ENCODE measurements at places on chromosomes 13 and 19. TPM values are rescaled to one million over a fixed set of nuclear protein-coding genes. Genes with fewer than 3 reads are reported as not detected.

DNA sequence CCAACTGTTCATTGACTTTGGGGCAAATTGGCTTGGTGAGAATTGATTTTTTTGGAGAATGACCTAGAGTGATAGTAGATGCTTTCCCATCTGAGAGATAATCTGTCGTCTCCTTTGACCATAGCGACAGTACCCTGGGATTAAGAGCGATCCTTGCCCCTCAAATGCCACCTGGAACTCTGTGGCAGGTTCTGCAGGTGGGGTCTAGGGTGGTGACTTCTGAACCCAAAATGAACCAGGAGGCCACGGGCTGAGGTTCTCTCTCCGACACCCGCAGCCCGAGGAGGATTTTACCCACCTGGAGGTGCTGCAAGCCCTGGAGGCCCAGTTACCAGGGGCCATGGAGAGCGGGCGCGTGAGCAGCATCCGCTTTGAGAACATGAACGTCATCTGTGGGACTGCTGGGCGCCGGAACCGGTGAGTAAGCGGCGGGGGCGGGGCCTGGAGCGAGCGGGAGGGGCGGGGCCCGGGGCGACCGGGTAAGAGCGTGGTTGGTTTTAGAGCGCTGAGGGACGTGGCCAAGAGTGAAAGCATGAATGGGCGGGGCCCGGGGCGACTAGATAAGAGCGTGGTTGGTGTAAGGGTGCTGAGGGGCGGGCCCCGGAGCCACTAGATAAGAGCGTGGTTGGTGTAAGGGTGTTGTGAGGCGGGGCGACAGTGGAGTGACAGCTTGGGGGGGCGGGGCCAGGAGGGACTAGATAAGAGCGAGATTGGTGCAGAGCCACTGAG, 8.6 kb downstream of the C19orf81 start:
- H3K36me3 ChIP-seq = peaks cover 14% of the 10 kb centered on the region
- peak overlapping the region; percentile 85 for H3K4me3 ChIP-seq
- peak overlapping the region; percentile 56 for H3K27ac ChIP-seq
- peaks cover 74% of the 10 kb centered on the region for H3K27me3 ChIP-seq

DNA sequence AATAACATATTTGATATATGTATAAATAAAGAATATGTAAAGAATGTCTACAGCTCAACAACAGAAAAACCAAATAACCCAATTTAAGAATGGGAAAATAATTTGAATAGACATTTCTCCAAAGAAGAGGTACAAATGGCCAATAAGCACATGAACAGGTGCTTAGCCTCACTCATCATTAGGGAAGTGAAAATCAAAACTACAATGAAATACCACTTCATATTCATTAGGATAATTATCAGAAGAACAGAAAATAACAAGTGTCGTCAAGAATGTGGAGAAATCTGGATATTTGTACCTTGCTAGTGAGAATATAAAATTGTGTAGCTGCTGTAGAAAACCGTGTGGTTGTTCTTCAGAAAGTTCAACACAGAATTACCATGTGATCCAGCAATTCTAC, 8.4 kb upstream of the SUPT20H start:
- no peaks in the 10 kb centered on the region for H3K4me1 ChIP-seq
- DNase-seq = no peak
- no peaks in the 10 kb centered on the region for H3K36me3 ChIP-seq
- no peak overlapping the region for H3K4me3 ChIP-seq
- H3K27ac ChIP-seq = no peak overlapping the region

The PRODH2 gene
- not detected for total RNA-seq

DNA sequence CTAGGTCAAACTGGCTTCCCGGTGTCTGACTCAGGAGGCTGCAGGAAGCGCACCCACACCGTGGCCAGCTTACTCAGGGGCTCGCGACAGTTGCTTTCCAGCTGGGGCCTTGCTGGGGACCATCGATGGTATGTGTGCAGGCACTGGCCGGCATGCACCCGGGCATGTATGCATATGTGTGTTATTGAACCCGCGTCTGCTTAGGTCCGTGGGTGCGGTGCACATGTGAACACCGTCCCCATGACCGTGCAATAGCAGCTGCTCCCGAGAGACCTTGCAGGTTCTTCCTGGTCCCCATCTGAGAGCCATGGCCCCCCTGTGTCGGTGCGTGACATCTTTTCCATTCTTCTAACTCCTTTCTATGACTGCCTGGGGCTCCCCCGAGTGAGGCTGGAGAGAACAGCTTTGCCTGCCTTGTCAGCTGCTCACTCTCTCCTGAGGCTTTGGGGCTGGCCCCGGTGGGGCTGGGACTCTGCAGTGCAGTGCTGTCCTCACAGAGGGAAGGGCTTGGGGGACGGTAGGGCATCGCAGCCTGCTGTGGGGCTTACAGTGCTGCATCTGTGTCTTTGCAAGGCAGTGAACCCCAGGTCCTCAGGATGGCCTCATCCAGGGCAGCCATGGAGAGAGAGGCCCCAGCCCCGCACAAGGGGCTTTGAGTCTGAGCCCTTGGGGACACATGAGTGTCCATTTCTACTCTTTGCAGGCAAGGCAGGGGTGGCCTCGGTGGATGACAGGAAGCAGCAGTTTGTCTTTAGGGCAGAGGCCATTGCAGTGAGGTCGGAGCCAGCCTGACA, 65.1 kb downstream of the CHST8 start:
- H3K4me1 ChIP-seq = no peaks in the 10 kb centered on the region
- no peak for DNase-seq
- no peaks in the 10 kb centered on the region for H3K36me3 ChIP-seq
- no peak overlapping the region for H3K4me3 ChIP-seq
- no peak overlapping the region for H3K27ac ChIP-seq
- peaks cover 15% of the 10 kb centered on the region for H3K27me3 ChIP-seq

DNA sequence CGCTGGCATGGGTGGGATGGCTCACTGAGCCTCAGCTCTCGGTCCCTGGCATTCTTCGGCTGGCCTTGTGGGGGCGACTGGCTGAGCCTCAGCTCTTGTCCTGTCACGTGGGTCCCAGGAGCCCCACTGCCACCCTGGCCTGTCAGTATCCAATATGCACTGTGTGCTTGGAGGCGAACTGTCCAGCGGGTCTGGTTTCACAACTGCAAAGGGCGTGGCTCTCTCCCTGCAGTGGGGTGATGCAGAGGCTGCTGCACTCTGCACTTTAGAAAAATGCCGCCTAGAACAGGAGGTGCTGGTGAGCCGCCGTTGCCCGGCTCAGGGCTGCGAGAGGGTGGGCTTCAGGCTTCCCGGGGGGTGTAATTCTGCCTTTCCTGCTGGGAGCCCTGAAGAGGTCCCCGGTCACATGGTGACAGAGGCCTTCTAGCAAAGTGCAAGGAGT, 17.0 kb upstream of the TMEM255B start:
- no peak for DNase-seq
- H3K27me3 ChIP-seq = peaks cover 21% of the 10 kb centered on the region
- no peaks in the 10 kb centered on the region for H3K36me3 ChIP-seq
- H3K4me3 ChIP-seq = peak overlapping the region; percentile 41
- peaks cover 36% of the 10 kb centered on the region for H3K4me1 ChIP-seq

The HIPK4 gene
- 0.12 TPM for total RNA-seq

DNA sequence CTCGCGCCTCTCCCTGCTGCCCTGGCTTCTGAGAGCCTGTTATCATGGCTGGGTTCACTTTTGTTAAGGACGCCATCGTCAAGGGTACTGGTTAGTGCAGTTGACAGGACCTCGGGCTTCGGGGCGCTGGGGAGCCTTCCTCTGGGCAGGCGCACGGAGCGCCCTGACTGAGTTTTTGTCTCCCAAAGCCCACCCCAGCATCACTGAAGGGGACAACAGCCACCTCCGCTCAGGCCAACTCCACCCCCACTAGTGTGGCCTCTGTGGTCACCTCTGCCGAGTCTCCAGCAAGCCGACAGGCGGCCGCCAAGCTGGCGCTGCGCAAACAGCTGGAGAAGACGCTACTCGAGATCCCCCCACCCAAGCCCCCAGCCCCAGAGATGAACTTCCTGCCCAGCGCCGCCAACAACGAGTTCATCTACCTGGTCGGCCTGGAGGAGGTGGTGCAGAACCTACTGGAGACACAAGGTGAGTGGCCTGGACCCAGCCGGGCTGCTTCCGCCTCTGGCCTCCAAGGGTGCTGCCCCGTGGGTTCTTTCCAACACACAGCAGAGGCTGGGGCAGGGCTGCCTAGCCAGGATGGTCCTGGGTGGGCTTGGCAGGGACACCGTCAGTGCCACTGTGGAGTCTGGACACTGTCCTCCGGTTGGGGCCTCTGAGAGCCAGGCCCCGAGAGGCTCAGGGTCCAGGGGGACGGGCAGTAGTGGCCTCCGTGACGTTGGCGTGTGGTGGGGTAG, 16.9 kb downstream of the TSSK6 start:
- no peak for DNase-seq
- peaks cover 21% of the 10 kb centered on the region for H3K36me3 ChIP-seq
- H3K27ac ChIP-seq = no peak overlapping the region
- H3K4me3 ChIP-seq = no peak overlapping the region

The ZNF419 gene
- total RNA-seq = 11.1 TPM

GRCh38 chr13:58865286-58865685, 1233.7 kb downstream of the PCDH17 start:
- no peak for DNase-seq
- no peak overlapping the region for H3K4me3 ChIP-seq
- H3K4me1 ChIP-seq = no peaks in the 10 kb centered on the region
- H3K36me3 ChIP-seq = no peaks in the 10 kb centered on the region

DNA sequence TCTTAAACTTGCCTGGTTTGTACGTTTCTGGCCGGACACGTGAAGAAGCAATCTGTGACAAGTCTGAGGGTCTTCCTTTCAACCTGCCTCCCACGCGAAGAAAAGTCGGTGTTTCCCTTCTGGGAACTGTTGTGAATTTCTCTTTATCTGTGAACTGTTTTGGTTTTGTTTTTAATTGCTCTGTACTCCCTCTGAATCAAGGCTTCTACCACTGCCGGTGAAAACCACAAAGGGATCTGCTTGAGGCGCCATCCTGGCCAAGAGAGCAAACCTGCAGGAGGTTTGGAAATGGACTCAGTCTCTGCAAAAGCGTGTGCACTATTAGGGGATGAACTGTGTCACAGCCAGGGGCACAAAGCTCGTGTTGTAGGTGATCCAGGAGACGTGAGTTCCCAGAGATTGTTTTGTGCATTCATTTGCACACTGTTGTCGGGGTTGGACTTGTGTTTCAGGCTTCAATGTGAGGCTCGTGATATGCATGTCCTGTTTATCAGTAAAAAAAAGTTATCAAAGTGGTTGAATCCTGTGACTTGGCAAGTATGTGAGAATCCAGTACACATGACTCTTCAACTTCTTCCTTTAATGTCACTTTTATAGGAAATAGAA, 9.7 kb downstream of the SIGLEC8 start:
- H3K4me1 ChIP-seq = peaks cover 58% of the 10 kb centered on the region
- DNase-seq = peak; percentile 60
- H3K27ac ChIP-seq = peak overlapping the region; percentile 18
- H3K36me3 ChIP-seq = peaks cover 32% of the 10 kb centered on the region
- no peaks in the 10 kb centered on the region for H3K27me3 ChIP-seq
- peak overlapping the region; percentile 72 for H3K4me3 ChIP-seq

The ZNF793 gene
- 4.5 TPM for total RNA-seq

DNA sequence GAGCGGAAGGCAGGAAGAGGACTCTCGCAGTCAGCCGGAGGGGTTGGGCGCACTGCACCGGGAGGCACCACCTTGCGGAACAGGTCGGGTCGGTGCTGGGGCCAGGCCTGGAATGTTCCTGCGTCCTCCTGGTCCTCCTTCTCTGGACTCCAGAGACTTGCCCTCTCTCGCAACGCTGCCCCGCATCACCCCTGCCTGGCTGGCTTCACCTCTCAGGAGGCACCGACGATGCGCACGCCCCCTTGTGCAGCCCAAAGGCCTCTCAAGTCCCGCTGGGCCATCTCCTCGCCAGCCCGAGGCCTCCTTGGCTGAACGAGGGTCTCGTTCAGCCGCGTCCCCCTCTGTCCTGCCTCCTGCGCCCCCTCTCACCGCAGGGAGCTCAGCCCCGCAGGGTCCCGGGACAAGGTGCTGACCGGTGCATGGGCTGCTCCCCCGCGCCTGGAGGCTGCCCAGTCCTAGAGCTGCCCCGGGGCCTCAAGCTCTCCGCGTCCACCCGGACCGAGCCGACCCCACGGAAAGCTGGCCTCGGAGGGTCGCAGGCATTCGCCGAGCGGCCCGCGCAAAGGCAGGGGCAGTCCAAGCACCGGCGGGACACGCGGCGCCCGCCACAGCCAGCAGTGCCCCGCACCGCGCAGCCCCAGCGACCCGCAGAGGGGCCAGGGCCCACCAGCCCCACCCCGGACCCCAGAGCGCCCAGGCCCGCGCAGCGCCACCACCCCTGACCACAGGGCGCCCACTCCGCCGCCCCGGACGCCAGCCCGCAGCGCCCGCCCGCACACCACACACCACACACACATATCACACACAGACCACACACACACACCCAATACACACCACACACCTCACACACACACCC, 133.8 kb downstream of the CRYL1 start:
- H3K36me3 ChIP-seq = peaks cover 3% of the 10 kb centered on the region
- no peak overlapping the region for H3K27ac ChIP-seq
- peaks cover 12% of the 10 kb centered on the region for H3K4me1 ChIP-seq
- no peak overlapping the region for H3K4me3 ChIP-seq

The C19orf38 gene
- 9.9 TPM for total RNA-seq

GRCh38 chr13:33015791-33016323, 366 bp upstream of the KL start:
- peak overlapping the region; percentile 76 for H3K4me3 ChIP-seq
- H3K27me3 ChIP-seq = peaks cover 75% of the 10 kb centered on the region
- DNase-seq = peak; percentile 4
- H3K27ac ChIP-seq = no peak overlapping the region
- no peaks in the 10 kb centered on the region for H3K36me3 ChIP-seq

GRCh38 chr13:107867701-107868661, 347.4 kb downstream of the LIG4 start:
- no peak overlapping the region for H3K27ac ChIP-seq
- H3K27me3 ChIP-seq = peaks cover 43% of the 10 kb centered on the region
- DNase-seq = peak; percentile 12
- H3K4me1 ChIP-seq = no peaks in the 10 kb centered on the region
- H3K36me3 ChIP-seq = peaks cover 2% of the 10 kb centered on the region

The RGL3 gene
- not detected for total RNA-seq

DNA sequence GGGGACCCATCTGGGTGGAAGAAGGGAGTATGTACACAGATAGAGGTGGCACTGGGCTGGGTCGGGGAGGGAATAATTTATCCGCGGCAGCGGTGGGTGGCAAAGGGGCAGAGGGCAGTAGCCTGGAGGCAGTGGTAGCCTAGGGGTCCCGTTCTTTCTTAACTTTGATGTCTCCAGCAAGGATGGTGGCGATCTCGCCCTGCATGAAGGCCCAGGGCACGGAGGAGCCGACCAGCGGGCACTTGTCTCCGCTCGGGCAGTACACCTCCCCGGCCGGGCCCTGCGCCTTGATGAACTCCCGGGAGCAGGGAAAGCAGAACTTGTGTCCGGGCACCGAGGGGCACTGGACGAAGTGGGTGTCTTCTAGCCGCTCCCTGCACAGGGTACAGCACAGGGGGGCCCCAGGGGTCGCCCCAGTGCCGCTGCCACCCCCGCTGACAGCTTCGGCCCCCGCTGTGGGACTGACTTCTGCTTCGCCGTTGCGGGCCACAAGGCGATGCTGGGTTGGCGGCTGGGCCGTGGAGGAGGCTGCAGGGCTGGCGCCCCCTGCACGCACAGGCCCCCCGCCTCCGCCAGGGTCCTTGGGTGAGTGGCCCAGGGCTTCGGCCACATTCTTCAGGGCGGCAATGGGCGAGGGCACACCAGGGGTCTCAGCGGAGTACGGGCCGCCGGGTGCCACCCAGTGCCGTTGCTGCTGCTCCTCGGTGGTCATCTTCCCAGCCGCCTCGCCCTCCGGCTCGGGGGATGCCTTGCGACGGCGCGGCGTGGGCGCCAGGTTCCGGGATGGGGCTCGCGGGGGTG, 1.9 kb downstream of the IRF2BP1 start:
- H3K36me3 ChIP-seq = no peaks in the 10 kb centered on the region
- no peak overlapping the region for H3K27ac ChIP-seq
- no peaks in the 10 kb centered on the region for H3K27me3 ChIP-seq
- H3K4me3 ChIP-seq = peak overlapping the region; percentile 89

GRCh38 chr19:52028780-52029123, 573 bp upstream of the ZNF614 start:
- H3K4me1 ChIP-seq = peaks cover 25% of the 10 kb centered on the region
- peak overlapping the region; percentile 97 for H3K4me3 ChIP-seq
- peak overlapping the region; percentile 66 for H3K27ac ChIP-seq
- H3K36me3 ChIP-seq = peaks cover 76% of the 10 kb centered on the region

All from activated T-cell treated with anti-CD3 and anti-CD28 coated beads, Interleukin-2, amount 50 U/mL, for 72 hours (primary cell).